Stimulated activated CD4-positive, alpha-beta T cell treated with anti-CD3 and anti-CD28 coated beads, Interleukin-2, amount 100 ng/mL, for 4 hours (primary cell): ENCODE measurements at places on chromosomes 2 and 18.

DNA sequence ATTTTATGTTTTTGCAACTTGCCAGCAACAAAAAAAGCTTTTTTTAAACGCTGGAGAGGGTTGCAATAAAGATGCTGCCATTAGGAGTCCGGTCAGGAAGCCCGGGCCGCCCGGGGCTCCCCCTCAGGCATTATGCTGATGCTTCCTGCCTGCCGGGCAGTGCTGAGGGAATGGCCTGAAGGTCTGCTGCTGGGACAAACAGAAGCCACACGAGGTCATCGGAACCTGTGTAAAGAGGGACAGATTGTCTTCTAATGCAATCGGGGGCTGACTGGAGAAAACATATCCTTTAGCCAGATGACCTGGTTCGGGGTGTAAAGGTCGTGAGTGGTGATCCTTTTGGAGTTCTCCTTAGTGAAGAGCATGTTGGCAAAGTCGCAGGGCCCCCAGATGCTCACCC is 2.3 kb downstream of the IMPA2 start:
- DNase-seq = no peak

- DNase-seq = no peak
These were observed 75.8 kb upstream of the GPC1 start for GRCh38 chr2:240359695-240360094.

DNA sequence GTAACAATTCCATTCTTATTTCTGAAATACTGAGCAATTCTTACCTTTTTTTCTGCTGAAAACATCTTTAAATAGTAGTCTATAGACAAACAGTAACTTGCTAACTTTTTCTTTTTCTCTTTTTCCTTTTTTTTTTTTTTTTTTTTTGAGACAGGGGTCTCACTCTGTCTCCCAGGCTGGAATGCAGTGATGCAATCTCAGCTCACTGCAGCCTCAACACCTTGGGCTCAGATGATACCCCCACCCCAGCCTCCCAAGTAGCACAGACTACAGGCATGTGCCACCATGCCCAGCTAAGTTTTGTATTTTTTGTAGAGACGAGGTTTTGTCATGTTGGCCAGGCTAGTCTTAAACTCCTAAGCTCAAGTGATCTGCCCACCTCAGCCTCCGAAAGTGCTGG is 42.2 kb downstream of the MFSD6 start:
- no peak for DNase-seq

DNA sequence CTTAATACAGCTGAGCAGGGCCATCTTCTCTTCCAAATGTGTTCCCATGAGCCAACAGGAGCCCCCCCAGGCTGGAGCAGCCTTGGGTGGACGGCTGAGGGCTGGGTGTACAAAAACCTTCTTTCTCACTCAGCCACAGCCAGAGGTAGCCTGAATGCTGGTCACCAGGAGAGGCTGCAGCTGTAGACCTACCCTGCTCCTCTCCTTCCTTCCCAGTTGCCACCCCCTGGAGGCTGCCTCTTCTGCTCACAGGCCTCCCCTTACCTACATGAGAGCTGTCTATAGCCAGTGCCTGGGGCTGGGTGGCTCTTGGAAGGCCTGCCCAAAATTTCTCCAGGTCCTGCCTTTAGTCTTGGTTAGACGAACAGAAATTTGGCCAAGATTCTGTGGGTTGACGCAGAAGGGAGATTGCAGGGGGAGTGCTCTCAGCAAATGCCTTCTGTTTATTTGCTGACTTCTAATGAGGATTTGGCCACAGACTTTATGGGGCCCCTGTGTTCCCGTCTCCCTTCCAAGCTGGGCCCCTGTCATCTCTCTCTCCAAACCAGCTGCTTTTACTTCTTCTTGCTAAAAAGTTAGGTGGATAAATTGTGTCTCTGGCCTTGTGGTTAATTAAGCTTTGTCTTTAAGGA is 18.3 kb downstream of the CELF4 start:
- DNase-seq = no peak

DNA sequence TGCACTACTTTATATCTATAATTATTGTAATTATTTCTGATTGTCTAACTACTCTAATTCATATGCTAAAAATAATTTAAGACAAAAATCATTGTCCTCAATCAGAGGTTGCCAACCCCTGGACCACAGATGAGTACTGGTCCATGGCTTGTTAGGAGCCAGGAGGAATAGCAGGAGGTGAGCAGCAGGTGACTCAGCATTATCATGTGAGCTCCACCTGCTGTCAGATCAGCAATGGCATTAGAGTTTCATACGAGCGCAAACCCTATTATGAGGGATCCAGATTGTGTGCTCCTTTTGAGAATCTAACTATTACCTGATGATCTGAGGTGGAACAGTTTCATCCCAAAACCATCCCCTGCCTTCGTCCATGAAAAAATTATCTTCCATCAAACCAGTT is 1434.4 kb downstream of the LRP1B start:
- DNase-seq = no peak

DNA sequence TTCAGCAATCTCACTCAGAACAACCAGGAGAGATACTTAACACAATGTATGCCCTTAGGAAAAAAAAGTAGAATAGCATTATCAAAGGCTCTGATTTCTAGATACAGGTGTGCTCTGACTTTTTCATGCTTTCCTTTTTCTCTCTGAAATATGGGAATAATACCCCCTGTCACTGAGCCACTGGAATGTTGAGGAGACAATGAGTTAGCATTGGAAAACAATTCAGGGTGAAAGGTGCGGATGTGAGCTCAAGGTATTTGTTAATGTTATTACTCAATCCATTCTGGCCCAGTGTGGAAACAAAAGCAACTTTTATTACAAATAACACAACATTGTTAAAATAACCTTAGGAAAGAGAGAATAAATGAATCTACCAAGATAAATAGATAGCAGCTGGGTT is 228.0 kb downstream of the IKZF2 start:
- DNase-seq = no peak

DNA sequence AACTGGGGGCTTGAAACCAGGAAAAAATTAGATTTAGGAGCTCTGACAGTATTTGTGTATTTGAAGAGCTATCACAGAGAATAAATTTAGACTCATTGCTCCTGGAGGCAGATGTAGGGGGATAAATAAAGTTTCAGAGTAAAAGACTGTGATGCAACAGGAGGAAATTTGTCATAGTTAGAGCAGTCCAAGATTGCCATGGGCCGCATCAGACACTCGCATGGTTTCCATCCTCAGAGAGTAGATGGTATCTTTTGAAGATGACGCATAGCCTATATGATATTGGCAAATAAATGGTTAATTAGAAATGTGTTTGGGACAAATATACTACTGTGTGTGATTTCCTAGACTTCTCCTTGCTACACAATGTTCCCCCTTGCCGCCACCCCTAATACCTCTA is 170.5 kb downstream of the FTCDNL1 start:
- DNase-seq = no peak

- DNase-seq = no peak
These were observed 100.6 kb downstream of the ANTXR1 start for GRCh38 chr2:69113627-69114026.

- no peak for DNase-seq
These were observed 580.1 kb downstream of the ZEB2 start for GRCh38 chr2:143939626-143940330.

GRCh38 chr2:8162552-8162951 is 519.3 kb upstream of the ID2 start:
- no peak for DNase-seq

DNA sequence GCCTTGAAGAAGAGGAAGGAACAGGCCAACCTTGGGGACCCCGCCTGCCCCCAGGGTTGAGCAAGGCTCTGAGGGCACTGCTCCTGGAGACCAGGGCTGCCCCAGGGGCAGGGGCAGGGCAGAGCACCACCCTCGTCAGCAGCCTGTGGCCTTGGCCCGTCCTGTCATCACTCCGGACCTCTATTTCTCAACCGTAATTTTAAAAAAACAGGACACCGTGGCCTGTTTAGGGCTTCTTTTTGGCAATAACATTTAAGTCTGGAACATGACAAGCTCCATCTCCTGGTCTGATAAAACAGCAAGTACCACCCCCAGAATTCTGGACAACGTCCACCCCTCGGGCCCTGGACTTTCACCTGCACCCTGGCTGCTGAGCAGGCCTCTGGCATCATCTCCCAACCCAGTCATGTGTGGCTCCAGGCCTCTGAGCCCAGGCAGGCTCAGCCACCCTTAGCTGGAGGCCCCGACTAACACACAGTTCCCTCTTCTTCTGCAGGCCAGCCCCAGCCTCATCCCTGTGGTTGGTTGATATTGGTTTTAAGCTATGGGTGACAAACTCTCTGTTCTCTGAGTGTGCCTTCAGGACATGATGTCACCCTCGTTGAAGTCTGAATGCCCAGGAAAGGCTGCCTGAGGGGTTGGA is 22.6 kb upstream of the ID2 start:
- DNase-seq = no peak

- DNase-seq = no peak
These were observed 143.1 kb upstream of the FBXO11 start for GRCh38 chr2:48049371-48049770.

- DNase-seq = no peak
These were observed 93.3 kb downstream of the COLEC12 start for GRCh38 chr18:407191-407590.

- no peak for DNase-seq
These were observed 240.7 kb downstream of the NRXN1 start for GRCh38 chr2:50791271-50791670.

DNA sequence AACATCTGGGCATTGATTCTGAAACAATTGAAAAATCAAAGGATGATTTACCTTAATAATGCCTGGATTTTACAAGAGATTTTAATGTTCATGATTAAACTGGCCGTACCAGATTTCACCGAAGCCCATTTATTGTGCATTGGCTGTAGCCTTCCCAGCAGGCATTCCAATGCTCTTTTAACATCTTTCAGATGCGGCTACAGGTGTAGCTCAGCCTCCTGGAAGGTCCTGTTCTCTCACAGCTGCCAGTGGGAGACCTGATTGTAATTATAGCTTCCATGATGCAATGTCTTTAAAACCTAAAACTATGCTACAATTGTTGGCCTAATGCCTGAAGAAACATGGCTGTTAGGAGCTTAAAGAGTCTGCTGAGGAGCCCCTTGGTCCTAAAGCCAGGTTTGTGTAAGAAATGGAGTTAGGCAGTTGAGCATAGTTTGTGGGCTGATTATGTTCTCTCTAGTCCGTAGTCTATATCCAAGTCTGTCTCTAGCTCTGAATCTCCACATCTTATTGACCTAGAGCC is 147.4 kb downstream of the CERS6 start:
- DNase-seq = no peak

DNA sequence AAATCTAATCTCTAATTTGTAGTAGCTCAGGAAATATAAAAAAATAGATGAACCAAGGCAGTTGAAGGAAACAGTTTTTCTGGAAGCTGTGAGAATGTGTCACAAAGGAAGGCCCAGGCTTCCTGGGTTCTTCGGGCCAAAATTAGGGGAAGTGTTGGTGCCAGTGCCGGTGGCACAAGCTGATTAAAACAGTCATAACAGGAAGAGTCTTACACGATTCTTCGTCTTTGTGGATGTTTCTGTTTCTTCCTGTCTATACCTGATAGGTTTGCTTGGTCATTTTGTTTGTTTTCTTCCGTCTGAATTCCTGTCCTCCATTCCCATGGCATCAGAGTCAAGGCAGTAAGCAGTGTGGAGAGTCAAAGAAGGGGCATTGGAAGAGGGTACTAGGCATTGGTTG is 235.4 kb upstream of the RASGRP3 start:
- no peak for DNase-seq

DNA sequence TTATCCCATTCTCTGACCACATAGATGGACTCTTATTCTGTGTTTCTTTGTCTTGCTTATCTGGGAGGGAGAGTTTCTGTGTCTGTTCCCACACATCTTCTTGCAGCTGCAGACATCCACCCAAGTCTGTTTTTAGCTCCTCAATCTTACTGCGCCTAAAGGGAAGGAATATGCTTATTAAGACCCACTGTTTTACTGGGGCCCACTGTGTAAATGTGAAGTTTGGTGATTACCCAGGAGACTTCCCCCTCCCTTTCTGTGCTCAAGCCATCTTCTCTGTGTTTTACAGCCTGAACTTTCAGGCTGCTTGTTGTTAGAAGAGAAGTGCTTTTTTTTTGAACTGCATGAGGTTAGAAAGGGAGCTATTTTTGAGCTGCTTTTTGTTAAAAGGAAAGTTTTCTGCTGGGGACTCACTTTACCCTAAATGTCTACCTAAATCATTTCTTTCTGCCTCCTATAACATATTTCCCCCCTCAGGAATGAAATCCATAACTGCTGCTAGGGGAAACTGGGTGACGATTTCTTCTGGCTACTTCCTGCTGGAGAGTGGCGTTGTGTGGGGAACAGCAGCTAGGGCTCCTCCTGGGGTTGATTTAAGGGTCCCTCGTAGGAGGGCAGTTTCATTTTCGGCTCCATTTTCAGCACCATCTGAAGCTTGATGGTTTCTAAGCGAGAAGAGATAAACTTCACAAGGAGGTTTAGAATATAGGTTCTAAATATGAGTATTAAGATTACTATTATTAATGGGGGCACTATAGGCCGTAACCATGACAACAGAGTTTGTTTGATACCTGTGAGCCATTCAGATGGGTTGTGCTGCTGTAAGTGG is 39.5 kb upstream of the GMCL1 start:
- DNase-seq = no peak

- no peak for DNase-seq
These were observed 162.5 kb upstream of the SETBP1 start for GRCh38 chr18:44518091-44518615.

- no peak for DNase-seq
These were observed 87.9 kb upstream of the KCNH7 start for GRCh38 chr2:162926501-162926900.

DNA sequence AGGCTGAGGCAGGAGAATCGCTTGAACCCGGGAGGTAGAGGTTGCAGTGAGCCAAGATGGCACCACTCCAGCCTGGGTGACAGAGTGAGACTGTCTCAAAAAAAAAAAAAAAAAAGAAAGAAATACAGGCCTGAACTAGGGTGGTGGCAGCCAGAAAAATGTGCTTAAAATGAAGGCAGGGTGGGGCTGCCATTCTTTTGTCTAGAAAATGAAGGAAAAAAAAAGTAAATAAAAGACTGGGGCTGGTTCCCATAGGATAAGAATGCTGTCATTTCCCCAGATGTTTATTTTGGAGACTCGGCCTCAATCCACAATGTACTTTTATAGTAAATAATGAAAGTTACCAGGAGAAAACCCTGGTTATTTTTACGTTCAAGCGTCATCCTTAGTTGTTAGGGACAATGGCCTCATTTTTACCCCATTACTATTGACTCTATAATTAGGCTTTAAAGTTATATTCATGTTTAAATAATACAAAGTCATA is 58.9 kb downstream of the ATP8B1 start:
- DNase-seq = no peak
